ENCODE measurements at places on chromosomes 13 and 19.

GRCh38 chr19:9782338-9782737, 13.8 kb upstream of the ZNF846 start:
- DNase-seq, result no peak

DNA sequence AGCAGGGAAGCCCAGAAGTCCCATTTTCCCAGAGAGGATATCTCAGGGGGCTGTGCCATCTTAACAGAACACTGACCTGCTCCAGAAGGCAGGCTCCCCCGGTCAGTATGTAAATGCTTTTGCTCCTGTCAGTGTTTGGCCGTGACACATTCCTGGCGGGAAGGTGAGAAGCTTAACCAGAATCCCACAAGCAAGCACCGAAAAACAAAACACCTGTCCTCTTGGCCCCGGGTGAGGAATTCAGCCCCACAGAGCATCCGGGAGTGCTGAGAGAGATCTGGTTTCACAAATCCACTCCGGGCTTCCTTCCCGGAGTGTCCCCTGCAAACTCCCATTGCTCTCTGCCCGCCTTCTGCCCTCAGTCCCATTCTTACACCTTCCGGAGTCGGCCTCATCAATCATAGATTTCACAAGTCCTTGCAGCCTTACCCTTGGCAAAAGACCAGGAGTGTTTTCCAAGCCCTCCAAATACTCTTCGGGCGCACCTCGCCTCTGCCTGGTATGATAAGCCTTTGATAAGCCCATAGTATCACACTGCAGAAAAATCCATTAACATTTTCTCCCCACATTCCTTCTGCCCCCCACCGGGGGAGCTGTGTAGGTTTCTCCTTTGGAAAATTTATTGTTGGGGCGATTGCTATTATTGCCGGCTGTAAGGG, 12.2 kb downstream of the TPM4 start:
- DNase-seq, result no peak

- no peak for DNase-seq
Observed at GRCh38 chr13:111512707-111513106, 192.3 kb downstream of the TEX29 start.

GRCh38 chr19:28142258-28142657, 1070.7 kb downstream of the UQCRFS1 start:
- no peak for DNase-seq

GRCh38 chr13:100100115-100100879, 11.4 kb downstream of the PCCA start:
- DNase-seq, result no peak

DNA sequence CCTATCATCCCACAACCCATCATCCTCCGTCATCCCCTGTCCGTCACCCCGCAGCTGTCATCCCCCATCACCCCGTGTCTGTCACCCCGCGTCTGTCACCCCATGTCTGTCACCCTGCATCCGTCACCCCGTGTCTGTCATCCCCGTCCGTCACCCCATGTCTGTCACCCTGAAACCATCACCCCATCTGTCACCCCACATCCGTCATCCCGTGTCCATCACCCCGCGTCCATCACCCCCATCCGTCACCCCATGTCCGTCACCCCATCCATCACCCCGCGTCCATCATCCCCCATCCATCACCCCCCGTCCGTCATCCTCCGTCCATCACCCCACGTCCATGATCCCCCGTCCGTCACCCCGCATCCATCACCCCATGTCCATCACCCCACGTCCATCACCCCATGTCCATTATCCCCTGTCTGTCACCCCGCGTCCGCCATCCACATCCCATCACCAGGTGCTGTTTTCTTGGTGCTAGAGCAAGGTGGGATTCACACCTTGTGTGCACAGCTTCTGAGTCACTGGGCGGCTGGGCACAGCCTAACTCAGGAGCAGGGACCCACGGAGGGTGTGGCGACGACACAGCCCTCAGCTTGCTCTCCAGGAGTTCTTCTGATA, 24.2 kb downstream of the RASA3 start:
- peak; percentile 4 for DNase-seq

DNA sequence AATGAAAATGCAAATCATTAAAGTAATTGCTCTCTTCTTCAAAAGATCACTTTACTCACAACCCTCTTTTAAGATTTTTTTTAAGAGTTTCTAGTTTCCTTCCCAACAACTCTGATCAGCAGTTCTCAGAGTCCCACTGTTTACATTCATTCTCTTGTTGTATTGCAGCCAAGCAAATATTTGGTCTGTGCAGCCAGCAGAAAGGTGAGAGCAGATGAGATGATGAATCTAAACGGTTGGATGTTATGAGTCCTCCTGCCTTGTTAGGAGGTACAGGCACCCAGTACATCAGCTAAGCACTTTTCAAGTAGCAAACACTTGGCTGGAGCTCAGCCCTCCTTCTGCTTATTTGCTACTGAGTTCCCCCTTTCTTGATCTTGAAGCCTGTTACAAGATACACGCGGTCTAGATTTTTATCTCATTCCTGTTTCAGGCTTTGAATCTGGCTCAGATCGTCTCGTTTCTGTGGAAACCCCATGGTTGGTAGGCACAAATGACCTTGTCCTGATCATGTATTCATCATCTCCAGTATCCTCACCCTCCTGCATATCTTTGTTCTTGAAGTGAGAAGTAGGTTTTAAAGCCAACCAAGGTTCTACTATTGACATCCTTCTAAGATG, 300.7 kb downstream of the DCT start:
- no peak for DNase-seq

- no peak for DNase-seq
Observed at GRCh38 chr19:14150770-14151661, 14.6 kb upstream of the ASF1B start.

- no peak for DNase-seq
Observed at GRCh38 chr19:49911381-49912145, 14.9 kb upstream of the IL4I1 start.

GRCh38 chr13:63542770-63543169, 2127.1 kb upstream of the PCDH20 start:
- peak; percentile 21 for DNase-seq

- no peak for DNase-seq
Observed at GRCh38 chr13:111844222-111844671, 222.7 kb upstream of the SOX1 start.

DNA sequence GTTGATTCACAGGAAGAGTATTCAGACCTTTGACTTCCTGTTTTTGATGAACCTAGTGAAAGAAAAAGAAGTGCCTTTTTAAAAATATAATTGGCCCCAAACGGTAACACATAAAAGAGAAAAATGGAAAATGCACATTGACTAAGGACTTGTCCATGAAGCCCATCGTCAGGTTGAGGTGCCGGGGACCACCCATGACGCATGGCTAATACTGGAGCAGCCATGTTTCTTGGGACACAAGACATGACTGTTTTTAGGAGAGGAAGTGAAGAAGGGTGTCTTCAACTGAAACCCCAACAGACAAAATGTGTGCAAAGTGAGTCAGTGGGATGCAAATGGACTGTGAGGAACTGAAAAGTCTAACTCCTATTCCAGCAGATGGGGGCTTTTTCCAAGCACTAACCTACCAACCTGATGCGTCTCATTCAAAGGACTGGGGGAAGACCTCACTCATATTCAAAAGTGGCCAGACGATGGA, 459.4 kb downstream of the FOXO1 start:
- DNase-seq, result no peak

DNA sequence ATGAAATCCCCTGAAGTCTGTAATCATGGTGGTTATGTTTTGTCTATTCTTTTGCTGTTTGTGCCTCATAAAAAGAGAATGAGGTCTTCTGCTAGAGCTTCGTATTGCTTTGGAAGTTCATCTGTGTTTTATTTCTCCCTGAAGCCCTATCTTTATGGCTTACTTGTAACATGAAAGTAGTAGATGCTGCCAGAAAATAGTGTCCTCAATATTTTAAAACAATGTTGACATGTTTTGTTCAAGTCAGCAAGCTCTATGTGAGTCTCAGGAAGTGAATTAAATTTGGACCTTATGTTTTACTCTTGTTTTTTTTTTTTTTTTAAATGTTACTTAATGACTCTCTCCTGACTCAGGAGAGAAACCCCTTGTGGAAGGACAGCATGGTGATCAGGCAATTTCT, 130.5 kb downstream of the B3GLCT start:
- DNase-seq, result no peak

DNA sequence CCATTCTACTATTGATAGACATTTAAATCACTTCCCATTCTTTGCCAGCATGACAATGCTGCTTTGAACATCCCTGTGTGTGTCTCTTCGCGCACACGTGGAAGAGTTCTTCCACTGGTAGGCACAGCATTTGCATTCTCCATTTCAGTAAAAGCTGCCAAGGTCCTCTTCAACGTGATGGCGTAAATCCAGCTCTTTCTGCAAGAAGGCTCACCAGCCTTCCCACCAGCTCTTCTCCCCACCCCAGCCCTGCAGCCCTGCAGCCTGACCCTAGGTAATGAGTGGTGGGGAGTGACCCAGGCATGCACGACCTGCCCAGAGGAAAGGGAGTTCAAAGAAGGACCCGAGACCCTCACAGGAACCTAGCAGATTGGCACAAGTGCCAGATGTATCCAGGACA, 31.7 kb upstream of the FFAR2 start:
- DNase-seq, result no peak

DNA sequence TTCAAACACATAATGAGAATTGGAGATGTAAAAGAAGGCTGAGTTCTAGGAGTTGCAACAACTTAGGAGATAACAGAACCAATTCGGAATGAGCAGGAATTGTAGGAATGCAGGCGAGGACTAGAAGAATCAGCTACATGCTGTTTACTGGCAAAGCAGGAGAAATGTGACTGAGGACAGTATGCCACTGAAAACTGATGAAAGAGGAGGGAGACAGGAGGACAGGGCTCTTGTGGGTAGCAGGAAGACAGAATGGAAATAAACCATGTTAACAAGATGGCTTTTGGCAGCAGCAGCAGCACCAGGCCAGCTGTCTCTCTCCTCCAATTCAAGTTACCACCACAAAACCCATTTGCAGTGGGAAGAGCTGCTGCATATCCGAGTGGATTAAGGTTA, 91.0 kb upstream of the SLC15A1 start:
- DNase-seq, result no peak

- DNase-seq, result peak; percentile 18
Observed at GRCh38 chr13:105202354-105202753, 1333.1 kb downstream of the EFNB2 start.

DNA sequence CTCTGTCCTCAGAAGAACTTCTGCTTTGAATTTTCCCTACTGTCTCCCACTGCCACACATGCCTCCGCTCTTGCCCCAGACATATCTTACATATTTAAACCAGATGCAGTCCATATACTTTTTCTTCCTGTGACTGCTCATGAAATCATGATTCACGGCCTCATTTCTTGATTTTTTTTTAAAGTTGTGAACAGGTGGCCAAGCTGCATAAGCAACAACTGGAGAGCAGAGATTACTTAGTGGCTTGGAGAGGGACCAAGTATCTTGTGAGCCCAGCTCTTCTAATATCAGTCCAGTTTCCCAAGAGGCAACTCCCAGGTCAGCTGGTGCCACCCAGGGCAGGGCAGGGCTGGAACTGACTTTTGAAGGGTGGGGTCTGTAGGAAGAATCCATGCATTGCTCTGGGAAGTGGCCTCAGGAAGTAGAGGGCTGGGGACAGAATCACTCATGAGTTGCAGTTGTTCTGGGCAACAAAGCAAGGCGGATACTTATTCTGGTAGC, 152.4 kb downstream of the LMO7 start:
- DNase-seq, result no peak

Data from BE2C (cell line).